ENCODE measurements at places on chromosomes 12 and 14.

GRCh38 chr12:15688838-15689625 lies 100.2 kb downstream of the EPS8 start:
- no peak for DNase-seq
- H3K36me3 ChIP-seq, result no peaks in the 10 kb centered on the region
- peak overlapping the region; percentile 57 for H3K4me3 ChIP-seq
- peak overlapping the region; percentile 51 for H3K27ac ChIP-seq

DNA sequence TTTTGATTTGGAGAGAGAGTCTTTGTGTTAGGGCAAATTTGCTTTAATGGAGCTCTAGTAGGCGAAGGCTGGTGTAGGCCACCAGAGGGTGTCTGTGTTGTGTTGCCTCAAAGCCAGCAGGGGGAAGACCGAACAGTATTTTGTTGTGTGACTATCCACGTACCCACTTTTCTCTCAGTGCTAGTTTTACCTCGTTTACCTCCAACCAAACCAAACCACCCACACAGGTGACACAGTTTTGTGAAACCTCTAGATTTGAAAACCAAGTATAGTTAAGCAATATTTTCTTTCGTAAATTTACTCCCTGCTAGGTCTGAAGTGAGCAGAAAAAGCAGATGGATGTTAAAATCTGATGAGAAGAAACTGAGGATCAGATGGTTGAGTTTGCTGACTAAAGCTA lies 36.3 kb upstream of the NPFF start:
- H3K4me3 ChIP-seq, result no peak overlapping the region
- H3K4me1 ChIP-seq, result no peaks in the 10 kb centered on the region
- H3K27me3 ChIP-seq, result no peaks in the 10 kb centered on the region
- peak; percentile 78 for DNase-seq
- H3K27ac ChIP-seq, result peak overlapping the region; percentile 65

DNA sequence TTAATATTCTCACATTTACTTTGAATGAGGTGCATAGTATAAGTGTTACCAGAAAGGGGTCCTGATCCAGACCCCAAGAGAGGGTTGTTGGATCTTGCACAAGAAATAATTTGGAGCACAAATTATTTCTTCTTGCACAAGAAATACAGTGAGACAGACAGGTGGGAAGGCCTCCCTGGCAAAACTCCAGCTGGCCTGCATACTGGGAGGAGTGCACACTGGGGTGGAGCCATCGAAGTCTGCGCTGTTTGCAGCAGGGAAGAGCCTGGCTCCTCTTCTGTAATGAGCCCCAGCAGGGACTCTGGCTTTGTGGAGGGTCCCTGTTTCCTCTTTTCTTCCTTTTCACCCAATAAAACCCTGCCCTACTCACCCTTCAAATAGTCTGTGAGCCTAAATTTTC lies 141.6 kb downstream of the GLT1D1 start:
- DNase-seq, result no peak
- H3K36me3 ChIP-seq, result no peaks in the 10 kb centered on the region
- no peak overlapping the region for H3K27ac ChIP-seq
- no peaks in the 10 kb centered on the region for H3K27me3 ChIP-seq
- H3K4me3 ChIP-seq, result no peak overlapping the region

- no peaks in the 10 kb centered on the region for H3K36me3 ChIP-seq
- H3K4me1 ChIP-seq, result no peaks in the 10 kb centered on the region
- no peaks in the 10 kb centered on the region for H3K27me3 ChIP-seq
- no peak overlapping the region for H3K27ac ChIP-seq
- no peak overlapping the region for H3K4me3 ChIP-seq
- DNase-seq, result no peak
Measured at GRCh38 chr14:72591391-72591790, 302.5 kb downstream of the DPF3 start.

DNA sequence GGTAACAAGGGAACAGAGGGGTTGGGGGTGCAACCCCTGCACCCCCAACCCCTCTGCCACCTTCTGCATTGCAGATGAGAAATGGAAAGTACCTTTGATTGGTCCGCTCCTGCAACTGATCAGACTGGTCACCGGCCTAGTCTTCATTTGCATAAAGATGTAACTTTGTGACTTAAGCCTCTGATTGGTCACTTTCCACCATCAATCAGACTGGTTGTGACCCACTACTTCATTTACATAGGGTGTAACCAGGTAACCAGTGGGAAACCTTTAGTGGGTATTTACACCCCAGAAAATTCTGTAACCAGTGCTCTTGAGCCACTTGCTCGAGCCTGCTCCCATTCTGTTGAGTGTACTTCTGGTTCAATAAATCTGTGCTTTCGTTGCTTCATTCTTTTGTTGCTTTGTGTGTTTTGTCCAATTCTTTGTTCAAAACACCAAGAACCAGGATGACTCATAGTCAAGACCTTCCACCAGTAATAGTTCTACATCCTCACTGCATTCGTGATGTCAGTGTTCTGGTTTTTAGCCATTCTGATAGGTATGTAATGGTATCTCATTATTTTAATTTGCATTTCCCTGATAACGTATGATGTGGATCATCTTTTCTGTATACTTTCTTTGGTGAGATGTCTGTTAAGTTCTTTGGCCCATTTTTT lies 30.8 kb downstream of the LEMD3 start:
- H3K4me1 ChIP-seq, result peaks cover 4% of the 10 kb centered on the region
- no peak overlapping the region for H3K4me3 ChIP-seq
- H3K27me3 ChIP-seq, result no peaks in the 10 kb centered on the region
- no peak for DNase-seq
- no peak overlapping the region for H3K27ac ChIP-seq
- H3K36me3 ChIP-seq, result no peaks in the 10 kb centered on the region

DNA sequence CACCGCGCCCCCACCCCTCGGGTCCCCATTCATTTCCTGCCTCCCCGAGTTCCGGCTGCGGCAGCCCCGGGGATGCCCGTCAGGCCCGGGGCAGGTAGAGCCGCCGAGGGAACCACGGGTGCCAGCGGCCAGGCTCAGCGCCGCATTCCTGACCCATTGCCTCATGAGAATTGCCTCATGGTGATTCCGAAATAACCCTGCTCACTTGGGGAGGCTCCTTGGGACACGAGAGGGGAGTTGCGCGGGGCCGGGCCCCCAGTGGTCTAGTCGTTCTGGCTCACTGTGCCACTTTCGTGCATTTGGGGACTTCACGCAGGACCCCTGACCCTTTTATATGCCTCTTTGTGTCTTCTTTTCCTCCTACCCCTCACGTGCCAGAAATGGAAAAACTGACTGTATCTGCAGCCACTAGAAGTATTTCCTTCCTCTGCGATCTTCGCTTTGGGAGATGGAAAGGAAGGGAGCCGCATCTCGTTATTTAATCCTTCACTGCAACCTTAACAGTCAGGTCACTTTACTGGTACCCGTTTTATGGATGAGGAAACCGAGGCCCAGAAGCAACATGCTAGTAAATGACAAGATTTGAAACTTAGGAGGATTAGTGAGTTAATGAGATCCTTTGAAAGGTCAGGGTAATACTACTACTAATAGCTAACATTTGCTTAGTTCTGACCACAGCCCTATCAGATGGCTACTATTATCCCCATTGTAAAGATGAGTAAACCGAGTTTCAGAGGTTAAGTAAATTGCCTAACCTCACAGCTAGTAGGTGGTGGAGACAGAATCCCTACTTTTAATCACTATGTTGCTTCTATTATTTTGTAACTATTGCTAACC lies 768 bp downstream of the PTPN11 start:
- no peaks in the 10 kb centered on the region for H3K27me3 ChIP-seq
- H3K36me3 ChIP-seq, result no peaks in the 10 kb centered on the region
- no peak for DNase-seq
- peak overlapping the region; percentile 84 for H3K4me3 ChIP-seq

DNA sequence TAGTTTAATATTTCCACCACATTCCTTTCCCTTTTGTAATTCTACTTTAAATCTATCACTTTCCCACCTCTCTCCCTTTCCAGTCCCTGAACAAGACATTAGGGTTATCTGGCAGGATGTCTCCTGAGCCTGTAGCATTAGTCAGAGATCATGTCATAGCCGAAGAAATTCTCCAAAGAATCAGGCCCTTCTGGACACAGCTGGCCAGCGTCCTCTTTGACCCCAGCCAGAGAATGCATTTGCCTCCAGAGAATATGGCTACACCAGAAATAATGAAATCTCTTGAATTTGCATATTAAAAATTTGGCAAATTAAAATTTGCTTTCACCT lies 56.7 kb downstream of the NTF3 start:
- H3K36me3 ChIP-seq, result no peaks in the 10 kb centered on the region
- no peak overlapping the region for H3K4me3 ChIP-seq
- H3K27me3 ChIP-seq, result no peaks in the 10 kb centered on the region
- peaks cover 11% of the 10 kb centered on the region for H3K4me1 ChIP-seq
- DNase-seq, result no peak

DNA sequence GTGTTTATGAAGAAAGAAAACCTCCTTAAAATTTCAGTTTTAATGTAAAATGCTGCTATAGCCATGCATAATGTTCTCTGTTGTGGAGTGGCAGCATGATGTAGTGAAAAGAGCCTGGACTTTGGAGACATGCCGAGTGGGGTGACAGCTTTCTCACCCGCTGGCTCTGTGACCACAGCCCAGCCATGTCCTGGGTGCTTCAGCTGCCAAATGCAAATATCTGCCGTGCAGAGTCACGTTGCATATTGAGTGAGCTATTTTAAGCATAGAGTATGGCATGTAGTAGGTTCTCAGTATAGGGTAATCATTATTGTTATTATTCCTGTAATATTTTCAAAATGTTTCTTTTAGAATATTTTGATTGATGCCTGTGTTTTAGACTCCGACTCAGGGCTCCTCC lies 15.5 kb upstream of the TCTN2 start:
- no peak overlapping the region for H3K27ac ChIP-seq
- H3K4me3 ChIP-seq, result no peak overlapping the region
- no peaks in the 10 kb centered on the region for H3K4me1 ChIP-seq
- H3K27me3 ChIP-seq, result no peaks in the 10 kb centered on the region
- H3K36me3 ChIP-seq, result peaks cover 31% of the 10 kb centered on the region

- no peaks in the 10 kb centered on the region for H3K36me3 ChIP-seq
- DNase-seq, result no peak
- H3K27me3 ChIP-seq, result no peaks in the 10 kb centered on the region
- no peaks in the 10 kb centered on the region for H3K4me1 ChIP-seq
Measured at GRCh38 chr14:90103808-90104207, 42.0 kb downstream of the KCNK13 start.

- H3K27ac ChIP-seq, result no peak overlapping the region
- no peaks in the 10 kb centered on the region for H3K4me1 ChIP-seq
- H3K27me3 ChIP-seq, result no peaks in the 10 kb centered on the region
- no peak overlapping the region for H3K4me3 ChIP-seq
- no peaks in the 10 kb centered on the region for H3K36me3 ChIP-seq
Measured at GRCh38 chr14:26594148-26594547, 3.7 kb downstream of the NOVA1 start.
